ENCODE measurements at places on chromosomes 12 and 14. TPM values are rescaled to one million over a fixed set of nuclear protein-coding genes. Genes with fewer than 3 reads are reported as not detected.

GRCh38 chr12:48925304-48926011 lies at the start of gene FKBP11:
Gene FKBP11 (minus strand): TSS chr12:48925492. CDS start chr12:48925428, 64 bp downstream.
- DNase-seq: peak; percentile 88

DNA sequence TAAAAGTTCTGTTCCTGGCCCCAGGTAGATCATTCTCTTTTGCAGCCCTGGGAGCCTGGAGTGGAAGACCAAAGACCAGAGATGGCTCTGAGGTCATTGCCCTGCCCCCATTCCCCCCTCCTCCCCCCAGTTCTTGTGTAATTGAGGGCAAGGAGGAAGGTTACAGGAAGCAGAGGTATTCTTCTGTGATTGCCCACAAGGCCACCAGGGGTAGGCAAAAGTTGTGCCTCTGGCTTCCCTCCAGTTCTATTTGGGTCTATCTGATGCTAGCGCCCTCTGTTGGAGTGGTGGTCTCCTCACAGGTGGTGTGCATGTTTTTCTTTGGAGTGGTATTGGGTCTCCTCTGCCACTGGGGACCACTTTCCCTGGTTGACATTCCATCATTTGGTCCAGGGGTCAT lies 41.2 kb upstream of the CRY1 start:
- DNase-seq: peak; percentile 20

DNA sequence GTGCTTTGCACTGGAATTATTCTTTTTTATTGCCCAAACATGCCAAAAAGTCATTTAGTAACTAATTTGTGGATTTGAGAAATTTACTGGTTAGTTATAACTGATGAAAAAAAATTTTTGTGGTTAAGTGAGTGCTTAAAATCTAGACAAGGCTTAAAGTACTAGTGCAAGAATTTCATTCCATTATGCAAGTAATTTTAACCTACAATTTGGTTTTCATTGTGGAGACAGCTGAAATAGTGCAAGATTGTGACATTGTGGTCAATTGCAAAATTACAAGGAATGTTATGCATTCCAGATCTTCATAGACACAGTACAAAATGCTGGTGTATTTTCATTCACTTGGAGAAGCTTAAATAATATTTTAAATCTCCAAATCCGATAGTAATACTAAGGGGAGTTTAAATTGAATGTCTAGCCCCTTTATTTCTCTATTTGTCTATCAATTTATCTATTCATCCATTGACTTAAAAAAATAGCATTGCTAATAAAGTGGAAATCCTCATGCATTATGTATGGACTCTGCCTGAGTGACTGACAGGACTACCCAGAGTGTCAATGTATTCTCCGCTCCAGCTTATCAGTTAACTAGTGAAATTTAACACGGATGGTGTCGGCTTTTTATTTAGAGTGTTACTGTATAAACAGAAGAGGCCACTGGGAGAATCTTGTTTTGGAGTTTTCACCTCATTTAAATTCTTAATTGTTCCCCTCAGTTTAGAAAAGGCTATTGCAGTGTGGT lies 125.9 kb downstream of the ALX1 start:
- no peak for DNase-seq

PTGER2 gene
- 289 TPM for polyA plus RNA-seq

GRCh38 chr14:71355324-71356201 lies 448.3 kb downstream of the PCNX1 start:
- no peak for DNase-seq

LRRIQ1 gene
- not detected for polyA plus RNA-seq

GRCh38 chr12:79725987-79726386 lies 35.2 kb upstream of the PAWR start:
- DNase-seq: no peak

PTGES3 gene
- 242 TPM for polyA plus RNA-seq

GRCh38 chr12:104292872-104293794 lies 10.4 kb upstream of the EID3 start:
- DNase-seq: no peak

SERPINA12 gene
- not detected for polyA plus RNA-seq
